ACHN (cell line): ENCODE measurements at places on chromosomes 4 and X.
A peak's percentile ranks its signal among the peaks of the same experiment; 100 is the strongest.

DNA sequence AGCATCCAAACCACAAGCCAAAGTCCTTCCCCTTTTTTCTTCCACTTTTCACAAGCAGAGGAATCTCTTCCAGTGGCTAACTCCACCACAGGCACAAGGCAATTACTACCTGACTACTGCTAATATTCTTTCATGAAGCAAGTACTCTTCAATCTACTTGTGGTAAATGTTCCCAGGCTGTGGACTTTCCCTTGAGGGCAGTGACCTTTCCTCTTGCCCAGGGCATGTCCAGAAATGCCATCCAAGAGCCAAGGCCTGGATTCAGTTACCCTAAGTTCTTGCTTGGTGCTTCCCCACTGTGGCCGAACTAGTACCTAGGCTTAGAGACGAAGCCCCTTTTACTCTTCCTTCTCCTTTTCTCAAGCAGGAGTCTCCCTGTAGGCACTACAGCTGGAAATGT is 400.7 kb downstream of the DCAF12L2 start:
- DNase-seq = no peak

- DNase-seq = no peak
Measured at GRCh38 chrX:56727531-56727930, 1.5 kb upstream of the NBDY start.

DNA sequence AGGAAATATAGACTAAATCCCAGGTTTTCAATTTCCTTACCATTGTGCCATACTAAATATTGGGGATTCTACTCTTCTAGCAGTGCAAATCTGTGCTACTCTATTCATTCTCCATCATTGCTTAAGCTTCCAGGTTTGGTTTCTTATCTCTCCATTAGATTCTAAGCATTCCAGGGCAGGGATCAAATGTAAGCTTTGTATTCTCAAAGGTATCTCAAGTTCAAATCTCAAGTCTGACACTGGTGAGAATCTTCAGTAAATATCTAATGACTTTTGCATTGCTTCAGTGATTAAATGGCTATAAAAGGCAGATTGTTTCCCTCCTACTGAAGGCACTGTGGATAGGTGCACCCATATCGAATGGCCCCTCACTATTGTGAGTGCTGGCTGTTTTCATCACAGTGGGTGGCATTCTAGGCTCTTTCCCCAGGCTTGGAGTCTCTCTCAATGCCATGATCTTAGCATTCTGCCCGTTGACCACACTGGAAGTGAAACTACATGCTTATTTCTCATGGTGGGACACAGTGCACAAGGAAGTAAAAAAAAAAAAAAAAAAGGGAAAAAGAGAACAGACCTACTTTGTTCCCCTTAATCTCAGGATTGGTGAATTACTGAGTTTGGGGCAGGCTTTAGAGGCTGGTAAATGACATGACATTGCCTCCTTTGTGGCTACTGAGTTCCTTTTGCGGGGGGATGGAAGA is 28.7 kb downstream of the FAM9C start:
- DNase-seq = no peak

- no peak for DNase-seq
Measured at GRCh38 chrX:72054779-72055489, 76.8 kb downstream of the RTL5 start.

- DNase-seq = no peak
Measured at GRCh38 chr4:83080561-83080960, 34.0 kb downstream of the PLAC8 start.

DNA sequence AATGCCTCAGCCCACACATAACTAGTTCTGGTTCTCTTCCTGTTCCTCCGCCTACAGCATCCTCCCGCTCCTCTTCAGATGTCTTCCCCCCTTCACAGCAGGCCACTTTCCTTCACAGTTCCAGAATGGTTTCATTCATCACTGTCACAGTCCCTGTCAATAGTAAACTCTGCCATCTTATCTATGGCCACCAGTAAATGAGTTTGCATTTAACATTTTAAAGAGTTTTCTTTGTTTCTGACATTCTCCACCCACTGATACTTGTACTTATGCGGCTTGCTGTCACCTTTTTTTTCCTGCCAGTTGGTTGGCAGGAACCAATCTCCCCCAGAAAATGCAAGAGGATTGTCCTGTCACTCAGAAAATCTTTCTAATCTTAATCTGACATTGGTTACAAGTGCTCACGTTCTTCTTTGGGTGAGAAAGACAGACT is 114.1 kb downstream of the GLUD2 start:
- no peak for DNase-seq

DNA sequence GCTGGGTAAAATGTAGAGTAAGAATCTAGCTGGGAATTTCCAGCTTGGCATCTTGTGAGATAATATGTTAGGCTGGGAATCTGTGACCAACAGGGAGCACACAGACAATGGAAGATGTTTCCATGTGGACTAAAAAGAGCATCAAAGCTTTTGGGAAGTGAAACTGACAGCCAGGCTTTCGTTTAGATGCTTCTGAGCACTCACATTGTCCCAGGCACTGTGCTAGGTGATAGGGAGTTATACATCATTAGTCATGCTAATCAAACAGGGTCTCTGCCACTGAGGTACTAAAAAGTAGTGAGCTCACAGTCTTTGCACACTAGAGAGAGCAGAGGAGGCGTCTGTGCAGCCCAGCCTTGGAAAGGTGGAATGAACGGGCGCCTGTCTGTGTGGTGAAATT is 101.9 kb upstream of the SCOC start:
- DNase-seq = no peak

GRCh38 chrX:150527108-150527507 is 41.3 kb upstream of the MTM1 start:
- DNase-seq = no peak

DNA sequence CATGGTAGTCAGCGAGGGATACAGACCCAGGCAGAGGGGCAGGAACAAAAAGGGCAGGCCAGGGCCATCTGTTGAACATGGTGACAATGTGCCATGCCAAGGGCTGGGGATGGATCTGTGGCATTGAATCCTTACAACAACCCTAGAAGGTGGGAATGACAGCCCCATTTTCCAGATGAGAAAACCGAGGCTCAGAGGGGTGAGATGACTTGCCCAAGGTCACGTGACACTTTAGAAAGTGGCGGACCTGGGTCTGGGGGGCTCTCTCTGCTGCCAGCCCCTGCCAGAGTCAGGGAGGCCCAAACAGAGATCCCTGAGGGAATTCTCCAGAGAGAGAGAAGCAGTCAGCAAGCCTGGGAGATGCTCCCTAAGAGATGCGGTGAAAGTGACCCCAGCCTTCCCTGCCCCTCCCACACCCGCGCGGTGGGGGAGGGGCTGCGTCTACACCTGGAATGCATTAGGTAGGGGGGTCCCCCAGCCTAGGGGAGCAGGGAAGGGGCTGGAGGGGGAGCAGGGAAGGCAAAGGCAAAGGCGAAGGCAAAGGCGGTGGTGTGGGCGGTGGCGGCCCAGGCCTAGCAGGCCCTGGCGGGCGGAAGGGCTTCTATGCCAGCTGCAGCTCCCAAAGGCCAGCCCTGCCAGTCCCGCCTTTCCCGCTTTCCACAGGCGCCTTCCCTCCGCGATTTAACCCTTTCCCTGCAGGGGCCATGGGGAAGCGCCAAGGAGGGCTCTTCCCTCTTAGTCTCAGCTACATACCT is 13.0 kb downstream of the FGD1 start:
- no peak for DNase-seq

GRCh38 chr4:1958276-1959103 is 50.3 kb downstream of the NELFA start:
- DNase-seq = no peak

GRCh38 chr4:108466936-108467902 is 153.2 kb upstream of the RPL34 start:
- peak; percentile 20 for DNase-seq

GRCh38 chr4:25767877-25768725 is 94.7 kb downstream of the SEL1L3 start:
- peak; percentile 68 for DNase-seq

DNA sequence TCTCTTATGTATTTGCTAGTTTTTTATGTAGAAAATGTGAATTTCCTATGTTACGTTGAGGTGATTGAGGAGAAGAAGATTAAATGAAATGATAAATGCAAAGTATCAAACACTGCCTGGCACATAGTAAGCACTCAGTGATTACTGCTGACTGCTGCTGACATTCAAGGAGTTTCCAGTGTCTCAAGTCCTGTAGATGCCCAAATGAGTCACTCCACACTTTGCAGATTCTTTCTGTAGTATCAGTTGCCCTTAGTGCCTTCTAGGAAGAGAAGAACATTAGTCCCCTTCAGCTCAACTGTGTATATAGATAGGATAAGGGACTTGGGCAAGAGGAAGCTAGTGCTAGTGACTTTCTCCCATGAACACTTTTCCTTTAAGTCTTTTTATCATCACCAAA is 240.5 kb upstream of the TEX13A start:
- DNase-seq = no peak

- no peak for DNase-seq
Measured at GRCh38 chr4:79991601-79992000, 81.4 kb downstream of the ANTXR2 start.

GRCh38 chr4:53956053-53956452 is 108.4 kb downstream of the CHIC2 start:
- no peak for DNase-seq

GRCh38 chrX:28058901-28059300 is 77.7 kb upstream of the DCAF8L1 start:
- DNase-seq = no peak

DNA sequence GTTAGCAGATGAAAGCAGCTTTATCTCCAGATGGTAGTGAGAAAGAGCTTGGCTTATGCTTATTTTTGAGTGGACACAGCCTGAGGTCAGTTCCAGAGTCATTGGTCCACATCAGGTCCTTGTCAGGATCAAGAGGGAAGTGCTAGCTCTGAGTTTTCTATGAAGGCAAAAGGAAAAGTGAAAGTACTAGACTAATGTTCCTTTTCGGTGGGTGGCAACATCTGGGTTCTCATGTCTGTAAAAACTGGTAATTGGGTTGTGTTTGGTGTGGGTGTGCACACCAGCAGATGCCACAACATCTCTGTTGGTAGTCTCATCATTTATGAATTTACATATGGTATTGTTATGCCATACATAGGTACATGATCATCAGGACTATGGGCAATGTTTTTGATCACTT is 210.5 kb downstream of the PWWP3B start:
- DNase-seq = no peak

DNA sequence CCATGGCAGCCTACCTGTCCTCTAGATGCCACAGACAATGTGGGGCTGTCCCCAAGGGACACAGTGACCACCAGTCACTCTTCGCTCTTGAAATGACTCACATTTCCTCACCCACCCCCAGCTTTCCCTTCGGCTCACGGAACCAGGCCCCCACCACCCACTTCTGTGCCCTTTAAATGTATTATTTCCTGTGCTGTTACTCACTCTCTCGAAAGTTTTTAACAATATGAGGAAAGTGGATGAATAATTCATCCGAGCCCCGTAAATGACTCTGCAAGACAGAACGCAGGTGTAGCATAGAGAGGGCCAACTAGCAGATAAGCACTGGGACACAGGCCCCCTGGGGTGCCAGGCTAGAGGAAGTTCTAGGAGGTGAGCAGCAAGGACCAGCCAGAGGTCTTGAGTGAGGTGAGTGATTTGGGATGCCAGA is 179.5 kb upstream of the TBL1X start:
- no peak for DNase-seq

DNA sequence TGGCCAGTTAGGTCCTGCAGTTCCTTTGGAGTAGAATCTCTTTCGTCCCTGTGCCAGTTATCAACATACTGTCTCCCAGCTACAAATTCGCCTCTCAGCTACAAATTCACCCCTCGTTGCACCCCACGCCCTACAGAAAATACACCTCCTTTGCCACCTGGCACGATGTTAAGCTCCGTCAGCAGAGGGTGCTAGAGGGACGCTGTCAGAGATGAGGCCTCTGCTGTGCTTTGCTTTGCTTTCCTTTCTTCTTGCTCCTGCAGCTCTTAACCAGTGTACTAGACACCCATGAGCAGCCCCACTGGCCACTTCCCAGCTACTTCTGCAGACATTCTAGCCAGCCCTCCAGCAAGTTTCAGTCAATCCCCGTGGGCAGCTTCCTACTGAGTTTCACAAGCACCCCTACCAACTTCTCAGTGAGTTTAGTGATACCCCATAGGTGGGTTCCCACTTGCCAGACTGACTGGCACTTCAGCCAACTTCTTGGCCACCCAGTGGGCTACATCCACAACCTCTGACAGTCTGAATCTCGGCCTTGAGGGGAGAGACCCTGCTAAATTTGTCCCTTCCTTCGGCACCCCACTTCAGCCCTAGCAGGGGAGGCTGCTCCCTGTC is 21.8 kb downstream of the HAUS3 start:
- DNase-seq = peak; percentile 60

DNA sequence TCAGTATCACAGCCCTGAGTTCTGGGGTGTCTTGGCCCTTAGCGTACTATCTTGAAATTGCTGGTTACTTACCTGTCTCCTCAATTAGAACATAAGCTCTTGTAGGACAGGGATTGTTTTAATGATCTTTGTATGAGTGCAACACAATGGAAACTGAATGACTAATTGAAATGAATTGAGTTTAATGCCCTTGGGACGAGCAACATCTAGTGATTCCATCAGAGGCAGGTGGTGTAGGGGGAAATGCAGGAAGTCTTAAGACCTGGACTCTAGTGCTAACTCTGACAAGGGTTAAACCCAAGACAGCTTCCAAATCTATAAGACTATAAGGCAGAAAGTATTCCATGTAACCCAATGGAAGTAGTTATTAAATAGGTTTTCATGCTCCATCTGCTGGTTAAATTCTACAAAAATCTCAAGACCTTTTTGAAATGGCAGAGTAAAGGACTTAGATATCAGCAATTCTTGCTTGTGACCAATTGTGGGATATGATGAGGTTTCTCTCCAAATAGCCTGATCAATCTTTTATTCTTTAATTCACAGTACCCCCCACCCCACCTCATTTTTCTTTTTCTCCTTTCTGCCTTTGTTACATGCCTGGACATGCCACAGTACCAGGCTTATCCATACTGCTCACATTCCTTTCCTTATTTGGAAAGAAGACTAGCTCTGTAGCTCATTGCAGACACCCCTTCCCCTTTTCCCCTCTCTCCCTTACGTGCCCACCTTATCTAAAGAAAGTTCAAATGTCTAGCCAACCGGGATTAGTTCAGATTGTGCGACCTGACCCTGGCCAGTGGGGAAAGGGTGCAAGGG is 340.8 kb downstream of the PAPSS1 start:
- DNase-seq = peak; percentile 19

DNA sequence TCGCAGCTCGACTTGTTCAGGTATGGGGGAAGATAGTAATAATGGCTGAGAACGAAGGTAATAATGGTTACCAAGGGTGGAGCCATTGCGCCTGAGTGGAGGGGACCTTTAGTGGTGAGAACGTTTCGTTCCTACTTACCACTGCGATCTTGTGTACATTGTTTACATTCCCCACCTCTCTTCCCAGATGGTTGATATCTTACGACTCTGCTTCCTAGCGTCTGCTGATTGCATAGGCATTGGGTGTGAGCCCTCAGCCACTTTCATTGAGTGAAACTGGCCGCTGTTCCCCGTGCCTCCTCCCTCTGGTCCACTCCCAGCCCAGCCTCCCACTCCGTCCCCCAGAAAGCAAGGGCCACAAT is 850 bp downstream of the IGBP1 start:
- DNase-seq = peak; percentile 6

- no peak for DNase-seq
Measured at GRCh38 chr4:154044742-154045485, 256.0 kb upstream of the SFRP2 start.
